NCI-H2081 treated with DMSO at 0.1 percent for 48 hours (cell line): ENCODE measurements at places on chromosomes 16 and 17.

- no peak for DNase-seq
These were observed 2.3 kb downstream of the MPP3 start for GRCh38 chr17:43830510-43831140.

DNA sequence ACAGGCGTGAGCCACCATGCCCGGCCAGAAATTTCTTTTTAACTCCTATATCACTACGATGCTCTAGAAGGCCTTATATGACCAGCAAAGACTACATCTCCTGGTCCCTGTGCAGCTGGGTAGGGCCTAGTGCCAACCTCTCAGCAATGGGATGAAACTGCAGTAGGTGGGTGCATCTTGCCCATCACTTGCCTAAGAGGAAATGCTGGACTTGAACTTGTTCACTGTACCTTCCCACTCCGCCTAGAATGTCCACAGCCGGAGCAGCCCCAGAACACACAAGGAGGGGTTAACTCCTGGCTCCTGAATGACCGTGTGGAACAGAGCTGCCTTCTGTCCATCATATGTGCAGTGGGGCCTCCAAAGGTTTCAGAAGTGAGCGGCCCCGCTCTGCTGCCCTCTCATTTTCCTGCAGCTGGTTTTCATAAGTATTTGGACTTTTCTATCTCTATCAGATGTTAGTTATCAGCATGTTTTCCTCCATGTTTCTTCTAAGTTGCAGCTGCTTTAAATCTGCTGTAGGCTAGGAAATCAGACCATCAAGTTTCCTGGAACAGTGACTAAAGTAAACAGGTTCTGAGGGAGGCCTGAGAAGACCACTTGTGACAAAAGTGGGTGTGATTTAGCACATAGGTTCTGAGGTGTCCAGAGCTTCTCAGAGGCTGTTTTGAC, 52.5 kb downstream of the WSB1 start:
- DNase-seq = no peak

DNA sequence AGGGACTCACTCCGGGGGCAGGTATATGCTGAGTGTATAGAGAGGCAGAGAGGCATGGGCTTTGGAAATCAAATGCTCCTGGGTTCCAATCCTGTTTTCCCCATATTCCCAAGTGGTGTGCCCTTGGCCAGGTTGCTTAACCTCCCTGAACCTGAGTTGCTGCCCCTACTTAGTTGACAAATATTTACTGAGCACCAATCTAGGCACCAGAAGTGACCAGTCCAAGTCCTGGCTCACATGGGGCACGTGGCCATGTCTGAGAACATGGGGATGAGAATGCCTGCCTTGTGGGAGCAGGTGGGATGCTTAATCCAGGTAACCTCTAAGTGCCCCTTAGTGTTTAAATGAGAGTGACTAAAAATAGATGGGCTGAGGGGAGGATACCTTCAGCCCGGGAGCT, 4.2 kb downstream of the SOCS3 start:
- DNase-seq = no peak

GRCh38 chr17:42321555-42321954, 33.3 kb downstream of the STAT5A start:
- DNase-seq = no peak

GRCh38 chr17:56130631-56131030, 22.6 kb upstream of the ANKFN1 start:
- no peak for DNase-seq

GRCh38 chr16:8678068-8678927, 3.9 kb downstream of the ABAT start:
- no peak for DNase-seq

GRCh38 chr17:62892870-62893338, 73.1 kb upstream of the TANC2 start:
- DNase-seq = no peak

- DNase-seq = no peak
These were observed 92.4 kb downstream of the BRIP1 start for GRCh38 chr17:61770752-61771533.

DNA sequence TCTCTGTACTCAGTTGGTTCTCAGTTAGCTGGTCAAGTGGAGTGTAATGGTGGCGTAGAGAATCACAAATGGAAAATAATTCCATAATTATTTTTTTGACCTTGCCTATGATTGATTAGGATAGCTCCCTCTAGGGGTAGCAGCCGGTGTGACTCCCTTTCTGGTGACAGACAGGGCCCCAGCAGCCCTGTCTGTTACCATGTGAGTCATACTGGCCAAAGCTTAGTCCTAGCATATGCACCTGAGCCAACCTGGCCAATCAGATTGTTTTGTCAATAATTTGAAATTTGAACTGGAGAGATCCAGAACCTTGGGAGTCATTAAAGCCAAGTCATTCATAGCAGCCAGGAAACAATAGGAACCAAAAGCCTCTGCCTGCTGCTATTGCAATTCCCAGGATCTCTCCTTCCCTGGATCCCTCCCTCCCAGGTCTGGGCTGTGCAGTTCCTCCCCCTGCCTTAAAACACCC, 5.6 kb downstream of the PNPO start:
- peak; percentile 84 for DNase-seq

- DNase-seq = no peak
These were observed 996 bp upstream of the CPNE2 start for GRCh38 chr16:57091200-57091974.

- DNase-seq = no peak
These were observed 17.6 kb downstream of the ZSWIM7 start for GRCh38 chr17:15981646-15982580.

DNA sequence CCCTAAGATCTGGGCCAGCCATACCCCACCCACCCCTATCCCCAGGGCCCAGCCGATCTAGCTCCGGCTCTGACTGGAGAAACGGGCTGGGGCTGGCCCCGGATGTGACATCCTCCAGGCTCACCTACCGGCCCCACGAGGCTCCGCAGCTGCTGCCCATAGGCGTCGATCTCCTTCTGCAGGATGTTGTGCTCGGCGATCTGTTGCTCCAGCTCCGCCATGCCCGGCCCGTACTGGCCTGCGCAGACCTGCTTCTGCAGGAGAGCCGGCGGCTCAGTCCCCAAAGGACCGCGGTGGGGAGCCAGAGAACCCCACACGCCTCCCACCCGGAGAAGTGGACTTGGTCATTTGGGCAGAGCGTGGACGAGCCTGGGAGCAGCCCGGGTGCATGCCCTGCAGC, 4.8 kb downstream of the EVPL start:
- DNase-seq = no peak

DNA sequence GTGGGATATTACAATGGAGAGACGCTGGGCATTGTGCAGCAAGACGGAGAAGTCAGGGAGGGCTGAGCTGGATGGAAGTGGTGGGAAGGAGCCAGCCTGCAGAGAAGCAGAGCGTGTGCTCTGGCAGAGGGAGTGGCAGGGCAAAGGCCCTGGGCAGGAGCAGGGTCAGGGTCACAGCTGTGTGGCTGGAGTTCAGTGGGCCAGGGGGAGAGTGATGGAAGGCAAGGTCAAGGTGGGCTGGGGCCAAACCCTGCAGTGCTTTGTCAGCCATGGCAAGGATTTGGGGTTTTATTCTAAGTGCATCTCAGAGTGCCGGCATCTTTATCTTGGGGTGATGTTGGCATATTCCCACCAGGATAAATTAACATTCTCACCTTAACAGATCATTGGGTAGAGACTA, 31.9 kb upstream of the C16orf78 start:
- DNase-seq = no peak

DNA sequence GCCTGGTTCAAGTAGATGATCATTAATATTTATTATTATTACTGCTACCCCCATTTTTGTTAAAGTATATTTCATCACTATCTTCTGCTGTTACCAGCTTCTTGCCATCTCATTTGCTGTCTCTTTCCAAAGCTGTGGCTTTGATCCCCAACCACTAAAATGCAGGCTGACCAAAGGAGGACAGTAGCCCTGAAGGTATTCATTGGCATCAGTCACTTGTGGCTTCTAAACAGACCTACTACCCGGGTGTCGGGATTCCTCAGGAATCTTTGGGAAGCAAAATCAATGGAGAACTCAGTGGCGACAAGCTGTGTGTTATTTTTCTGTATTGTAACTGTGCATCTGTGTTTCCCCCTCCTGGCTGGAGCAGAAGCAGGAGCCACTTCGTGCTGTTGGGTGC, 379.2 kb upstream of the ERCC4 start:
- no peak for DNase-seq

DNA sequence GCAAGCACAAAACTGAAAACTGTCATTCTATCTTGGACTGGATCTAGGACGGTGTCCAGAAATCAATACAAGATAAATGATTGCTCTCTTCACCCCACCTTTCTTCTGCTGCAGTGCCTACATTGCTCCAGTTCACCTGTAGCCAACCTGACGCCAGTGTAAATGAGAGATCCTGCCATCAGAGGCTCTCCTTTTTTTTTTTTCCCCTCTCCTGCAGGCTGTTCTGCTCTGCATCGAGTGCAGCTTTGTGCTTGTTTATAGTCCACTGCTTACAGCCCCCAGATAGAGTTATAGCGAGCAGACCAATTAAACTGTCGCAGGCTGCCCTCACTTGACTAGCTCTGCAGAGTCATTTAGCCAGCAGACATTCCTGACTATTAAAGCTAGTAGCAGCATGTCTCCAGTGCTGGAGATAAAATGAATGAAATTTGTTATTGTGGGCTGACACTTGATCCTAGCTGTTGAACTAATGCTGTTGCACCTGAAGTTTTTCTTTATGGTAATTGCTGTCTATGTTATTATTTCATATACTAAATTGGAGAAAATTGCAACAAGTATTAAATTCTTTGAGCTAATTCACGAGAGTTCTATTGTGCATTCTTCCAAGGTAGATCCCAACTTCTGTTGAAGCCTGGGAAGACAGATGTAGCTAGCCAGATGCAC, 257.1 kb downstream of the FTO start:
- no peak for DNase-seq

DNA sequence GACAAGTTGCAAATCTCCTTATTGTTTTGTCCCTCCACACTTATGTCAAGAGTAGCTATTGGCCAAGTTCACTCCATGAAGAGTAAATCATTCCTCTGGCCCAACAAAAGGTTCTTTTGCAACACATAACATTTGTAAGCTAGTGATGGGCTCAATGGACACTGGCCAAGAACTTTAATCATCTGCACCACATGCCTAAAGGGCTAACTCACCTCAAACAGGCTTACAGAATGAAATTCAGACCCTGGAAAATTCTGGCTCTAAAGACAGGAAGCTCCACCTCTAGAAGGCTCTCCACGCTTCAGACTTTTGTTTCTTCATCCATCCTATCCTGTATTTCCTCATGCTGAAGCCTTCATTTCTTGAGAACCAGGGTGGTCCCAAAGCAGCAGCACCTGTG, 10.9 kb upstream of the ANKFN1 start:
- no peak for DNase-seq

GRCh38 chr17:76528156-76528527, 9.4 kb downstream of the CYGB start:
- no peak for DNase-seq

DNA sequence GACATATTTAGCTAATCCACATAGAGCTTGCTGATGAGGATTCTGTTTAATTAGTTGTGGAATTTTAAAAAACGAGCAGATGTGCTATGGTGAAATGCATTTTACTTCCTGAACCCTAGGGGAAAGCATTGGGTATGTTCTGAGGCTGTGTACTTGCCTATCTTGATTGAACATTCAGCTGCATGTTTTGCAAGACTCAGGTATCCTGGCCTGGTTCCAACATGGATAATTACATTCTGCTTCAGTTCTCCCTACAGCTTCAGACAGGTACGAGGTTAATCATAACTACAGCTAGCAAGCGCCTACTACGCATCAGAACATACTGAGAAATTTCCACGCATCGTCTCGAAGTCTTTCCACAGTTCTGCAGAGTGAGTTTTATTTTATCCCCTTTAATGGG, 77.0 kb downstream of the HS3ST2 start:
- no peak for DNase-seq
